ENCODE measurements at places on chromosomes 12 and 14.

GRCh38 chr12:50715174-50715573 is 48.7 kb upstream of the ATF1 start:
- DNase-seq: no peak

DNA sequence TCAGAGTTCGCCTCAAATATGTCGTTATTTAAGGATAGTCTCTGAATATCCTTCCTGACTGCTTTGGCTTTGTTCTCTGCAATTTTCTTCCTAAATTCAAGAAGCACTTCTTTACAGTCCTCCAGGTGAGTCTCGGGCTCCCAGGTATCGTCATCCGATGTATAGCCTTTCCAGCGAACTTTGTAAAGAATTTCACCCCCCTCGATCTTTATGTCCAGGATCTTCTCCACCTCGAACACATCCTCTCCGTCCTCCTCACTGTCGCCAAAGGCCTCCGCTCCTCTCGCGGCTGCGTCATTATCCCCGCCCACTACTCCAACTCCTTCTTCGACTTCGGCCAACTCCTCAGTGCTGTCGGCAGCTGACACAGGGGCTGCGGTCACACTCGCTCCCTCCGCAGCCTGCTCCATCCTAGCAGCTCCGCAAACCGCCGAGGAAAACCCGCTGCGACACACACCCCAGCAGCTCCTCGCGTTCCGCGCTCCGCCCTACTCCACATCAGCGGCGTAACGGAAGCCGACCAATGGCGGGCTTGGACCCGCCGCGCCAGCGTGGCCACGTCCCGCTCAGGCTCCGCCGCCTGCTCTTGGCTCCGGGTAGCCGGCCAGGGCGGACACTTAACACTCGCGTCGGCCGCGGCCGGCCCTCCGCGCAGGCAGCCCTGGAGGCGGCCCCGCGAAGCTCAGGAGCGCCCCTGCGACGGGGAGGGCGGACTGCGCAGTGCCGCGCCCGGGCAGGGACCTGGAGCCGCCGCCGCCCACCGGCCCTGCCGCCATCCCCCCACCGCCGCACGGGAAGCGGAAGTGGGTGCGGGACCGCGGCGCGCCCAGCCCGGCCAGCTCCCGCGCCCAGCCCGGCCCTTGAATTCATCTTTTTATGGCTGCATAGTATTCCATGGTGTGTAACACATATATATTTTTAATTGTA is 4.1 kb downstream of the CD163L1 start:
- DNase-seq: no peak

DNA sequence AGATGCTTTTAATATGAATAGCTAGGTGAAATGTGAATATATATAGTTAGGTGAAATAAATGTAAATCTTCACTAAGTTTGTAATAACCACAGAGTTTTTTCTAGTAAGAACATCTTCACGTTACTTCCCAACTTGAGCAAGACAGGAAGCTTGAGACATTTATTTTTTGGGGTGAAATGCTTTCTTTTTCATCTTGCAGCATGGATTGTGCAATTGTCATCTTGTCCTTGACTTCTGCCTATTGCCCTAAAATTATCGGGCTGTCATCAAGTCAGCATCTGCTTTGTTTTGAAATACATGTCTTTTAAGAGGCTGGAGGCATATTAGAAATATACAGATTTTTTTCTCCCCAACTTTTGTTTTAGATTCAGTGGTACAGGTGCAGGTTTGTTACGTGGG is 433.9 kb downstream of the PCNX1 start:
- no peak for DNase-seq

DNA sequence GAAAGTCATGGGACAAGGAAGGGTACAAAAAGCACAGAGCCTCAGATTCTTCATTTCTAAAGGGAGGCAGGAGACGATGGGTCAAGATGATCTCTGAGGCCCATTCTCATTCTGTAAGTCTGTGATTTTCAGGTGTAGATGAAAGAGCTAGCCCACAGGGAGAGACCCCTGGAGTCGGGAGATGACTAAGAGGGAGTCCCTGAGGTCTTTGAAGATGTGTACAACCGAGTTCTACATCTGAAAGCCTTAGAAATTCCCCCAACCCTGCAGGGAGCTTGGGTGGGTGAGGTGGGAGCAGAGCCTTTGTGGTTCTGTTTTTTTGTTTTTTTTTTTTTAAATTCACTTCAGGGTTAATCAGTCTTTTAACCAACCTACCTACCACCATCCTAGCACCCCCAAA is 3.1 kb downstream of the WNT10B start:
- no peak for DNase-seq

DNA sequence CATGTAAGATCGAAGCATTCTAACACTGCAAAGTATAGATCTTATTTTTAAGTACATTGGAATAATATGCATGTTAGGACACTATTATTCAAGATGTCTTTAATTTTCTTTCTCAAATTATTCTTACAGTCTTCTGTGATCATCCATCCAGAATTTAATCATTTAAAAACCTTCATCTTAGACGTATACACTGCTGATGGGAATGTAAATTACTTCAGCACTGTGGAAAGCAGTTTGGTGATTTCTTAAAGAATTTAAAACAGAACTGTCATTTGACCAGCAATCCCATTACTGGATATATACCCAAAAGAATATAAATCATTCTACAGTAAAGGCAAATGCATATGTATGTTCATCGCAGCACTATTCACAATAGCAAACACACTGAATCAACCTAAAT is 3.2 kb upstream of the RPS29 start:
- DNase-seq: no peak

DNA sequence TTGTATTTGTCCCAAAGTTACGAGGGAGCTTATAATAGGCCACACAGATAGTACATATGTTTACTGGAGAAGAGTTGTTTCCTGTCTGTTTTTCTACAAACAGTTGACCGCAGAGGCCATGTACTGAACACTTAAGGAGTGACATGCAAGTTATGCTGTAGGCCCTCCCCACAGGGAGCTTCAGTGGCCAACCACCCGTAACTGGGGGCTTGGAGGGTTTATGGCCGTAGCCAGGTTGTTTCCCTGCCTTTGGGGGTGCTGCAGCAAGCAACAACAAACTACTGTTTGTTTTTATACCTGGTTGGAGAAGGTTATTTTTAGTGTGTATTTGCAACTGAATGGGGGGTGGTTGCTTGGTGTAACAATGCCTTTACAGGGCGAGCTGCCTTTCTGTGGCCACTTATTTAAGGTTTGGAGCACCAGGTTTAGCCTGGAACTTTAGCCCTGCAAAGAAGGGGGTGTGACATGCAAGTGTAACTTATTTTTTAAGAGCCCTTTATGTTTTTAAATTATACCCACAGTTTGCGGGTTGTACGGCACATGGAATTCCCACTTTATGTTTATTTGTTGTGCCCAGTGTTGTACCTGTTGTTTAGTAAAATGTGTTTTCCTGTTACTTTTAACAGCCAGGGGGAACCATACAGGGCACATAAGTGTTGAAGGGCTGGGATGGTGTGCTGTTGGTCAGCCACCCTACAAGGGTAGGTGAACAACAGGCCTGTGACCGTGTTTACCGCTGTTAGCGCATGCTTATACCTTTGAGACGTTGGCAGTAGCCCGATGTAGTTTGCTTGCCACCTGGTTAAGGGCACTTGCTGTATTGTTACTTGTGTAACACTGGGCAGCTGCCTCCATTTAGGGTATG is 29.9 kb upstream of the G2E3 start:
- no peak for DNase-seq

DNA sequence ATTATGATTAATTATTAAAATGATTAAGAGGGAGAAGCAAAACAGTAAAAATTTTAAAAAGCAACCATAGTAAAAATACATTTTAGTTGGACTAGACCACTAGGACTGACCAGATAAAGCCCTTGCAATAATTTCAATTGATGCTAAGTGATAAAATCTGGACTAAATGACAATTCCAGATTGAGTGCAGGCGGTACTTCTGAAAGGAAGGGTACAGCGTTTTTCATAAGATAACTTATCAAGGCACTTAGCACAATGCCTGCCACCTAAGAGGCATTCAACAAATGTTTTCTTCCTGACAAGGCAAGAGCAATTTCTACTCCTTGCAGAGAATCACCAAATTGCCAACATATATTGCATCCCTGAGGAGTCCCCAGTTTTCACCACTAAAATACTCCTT is 37.7 kb upstream of the OAS1 start:
- no peak for DNase-seq

GRCh38 chr14:85336817-85337216 is 193.1 kb upstream of the FLRT2 start:
- DNase-seq: no peak

- DNase-seq: no peak
Observed at GRCh38 chr12:50032854-50033581, 7.7 kb upstream of the RACGAP1 start.

DNA sequence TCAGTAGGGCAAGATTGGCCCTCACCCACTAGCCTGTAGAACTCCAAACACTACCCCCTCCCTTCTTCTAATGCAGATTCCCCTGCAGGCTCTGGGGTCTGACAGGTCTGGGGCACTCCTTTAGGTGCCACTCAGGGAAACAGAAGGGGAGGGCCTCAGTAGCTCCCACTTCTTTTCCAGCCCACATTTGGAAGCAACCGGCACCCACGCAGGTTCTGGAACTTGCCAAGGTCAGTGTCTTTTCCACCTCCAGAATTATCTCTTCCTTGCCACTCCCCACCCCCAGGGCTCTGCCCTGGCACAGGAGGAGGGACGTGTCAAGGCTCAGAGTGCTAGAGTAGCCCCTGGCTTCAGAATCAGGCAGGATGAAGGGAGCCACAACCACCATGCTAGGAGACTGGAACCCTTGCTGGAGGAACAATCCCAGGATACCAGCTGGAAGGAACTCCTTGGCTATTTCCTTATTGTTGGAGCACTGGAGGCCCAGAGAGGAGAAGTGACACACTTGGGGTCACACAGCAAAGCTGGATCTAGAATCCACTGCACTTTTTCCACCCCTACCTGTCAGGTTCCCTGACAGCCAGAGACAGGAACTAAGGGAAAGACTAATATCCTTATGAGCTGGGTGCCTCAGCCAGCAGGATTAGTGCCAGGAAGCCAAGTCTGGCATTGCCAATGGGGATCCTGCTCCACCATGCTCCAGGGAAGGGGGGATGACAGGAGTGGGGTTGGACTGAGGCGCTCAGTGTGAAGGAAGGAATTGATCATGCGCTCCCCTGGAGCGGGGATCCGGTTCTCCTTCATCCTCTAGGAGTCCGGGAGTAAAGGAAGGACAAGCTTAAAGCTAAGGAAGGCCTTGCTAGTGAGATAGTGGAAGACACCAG is 1.8 kb upstream of the FIGNL2 start:
- no peak for DNase-seq

DNA sequence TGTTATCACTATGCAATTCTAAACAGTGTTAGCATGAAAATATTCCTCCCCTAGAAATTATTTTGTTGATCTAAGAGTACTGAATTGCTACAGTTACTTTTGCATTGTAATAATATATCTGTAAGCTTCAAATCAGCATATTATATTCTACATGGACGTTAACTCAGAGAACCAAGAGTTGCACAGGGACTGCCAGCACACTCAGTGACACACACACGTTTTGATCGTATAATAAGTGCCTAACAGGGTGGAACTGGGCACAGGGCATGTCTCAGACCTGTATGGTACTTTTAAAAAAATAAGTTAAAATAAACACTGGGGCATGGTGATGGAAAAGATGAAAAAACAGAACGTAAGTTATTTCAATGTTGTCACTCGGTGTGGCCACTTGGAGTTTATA is 451.6 kb downstream of the RGS6 start:
- DNase-seq: no peak

- no peak for DNase-seq
Observed at GRCh38 chr12:47238669-47239114, 158.9 kb upstream of the AMIGO2 start.

GRCh38 chr12:12804011-12804410 is 9.1 kb upstream of the DDX47 start:
- DNase-seq: no peak

DNA sequence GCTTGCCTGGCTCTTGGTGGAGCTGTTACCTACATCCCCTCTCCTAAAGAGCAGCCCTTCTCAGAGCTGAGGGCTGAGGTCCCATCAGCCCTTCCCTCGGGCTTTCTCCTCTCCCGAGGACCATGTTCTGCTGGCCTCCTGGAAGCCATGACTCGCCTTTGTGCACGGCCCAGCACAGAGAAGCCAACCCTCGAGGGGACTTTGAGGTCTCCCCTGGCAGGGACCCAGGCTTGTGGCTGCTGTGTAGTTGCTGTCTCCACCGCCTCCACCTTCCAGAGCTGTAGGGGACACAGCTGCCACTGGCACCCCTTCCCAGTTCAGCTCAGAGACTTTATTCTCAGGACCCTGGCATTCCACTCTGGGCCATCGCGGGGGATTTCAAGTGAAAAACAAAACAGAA is 22.9 kb upstream of the CCND2 start:
- DNase-seq: no peak

GRCh38 chr14:50977863-50978528 is 33.7 kb upstream of the PYGL start:
- no peak for DNase-seq

- DNase-seq: no peak
Observed at GRCh38 chr12:128228581-128228980, 38.4 kb upstream of the TMEM132C start.

GRCh38 chr14:84581041-84581440 is 948.9 kb upstream of the FLRT2 start:
- no peak for DNase-seq

All from CMK (cell line).